Fibroblast of skin of scalp (primary cell): ENCODE measurements at places on chromosomes 2 and 18.

DNA sequence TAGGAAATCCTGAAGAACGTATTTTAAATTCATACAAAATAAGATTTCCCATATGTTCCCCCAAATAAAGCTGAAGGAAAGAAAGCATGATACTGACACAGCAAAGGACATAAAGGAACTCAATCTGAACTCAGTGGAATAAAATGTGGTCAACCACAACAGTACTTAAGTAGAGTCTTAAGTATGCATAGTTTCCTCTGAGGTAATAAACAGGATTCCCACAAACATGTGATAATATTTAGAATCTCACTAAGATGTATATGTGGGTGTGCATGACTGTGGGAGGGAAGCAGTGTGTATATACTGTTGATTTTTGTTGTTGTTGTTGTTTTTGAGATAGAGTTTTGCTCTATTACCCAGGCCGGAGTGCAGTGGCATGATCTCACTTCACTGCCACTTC, 69.3 kb downstream of the NOL10 start:
- DNase-seq, result peak; percentile 75

DNA sequence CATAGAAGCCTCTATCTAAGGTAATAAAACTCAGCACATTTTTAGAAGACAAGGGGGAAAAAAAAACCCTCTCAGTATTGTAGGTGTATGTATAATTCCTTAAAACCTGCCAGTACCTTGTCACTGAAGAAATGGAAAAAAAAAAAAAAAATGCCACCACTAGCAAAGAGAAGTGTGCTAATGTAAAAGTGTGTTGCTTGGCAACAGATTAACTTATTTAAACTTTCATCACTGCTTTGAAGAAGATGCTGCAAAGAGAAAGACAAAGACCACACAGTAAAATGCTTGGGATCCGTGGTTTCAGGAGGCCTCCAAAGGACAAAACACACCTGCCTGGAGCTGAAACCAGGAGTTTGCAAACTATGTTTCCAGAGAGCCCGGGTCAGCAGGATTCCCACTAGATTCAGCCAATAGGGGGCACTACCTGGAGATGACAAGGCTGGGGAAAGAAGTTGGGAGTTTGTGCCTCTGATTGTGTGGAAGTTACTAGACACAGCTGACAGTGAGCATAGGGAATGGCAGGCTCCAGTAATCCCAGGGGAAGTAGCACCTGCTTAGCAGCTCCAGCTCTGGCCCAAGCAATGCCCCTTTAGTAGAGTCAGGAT, 169.1 kb upstream of the TRIB2 start:
- no peak for DNase-seq

GRCh38 chr2:240162939-240163714, 22.7 kb upstream of the OTOS start:
- no peak for DNase-seq

GRCh38 chr2:84958135-84959059, 12.6 kb upstream of the KCMF1 start:
- peak; percentile 95 for DNase-seq

DNA sequence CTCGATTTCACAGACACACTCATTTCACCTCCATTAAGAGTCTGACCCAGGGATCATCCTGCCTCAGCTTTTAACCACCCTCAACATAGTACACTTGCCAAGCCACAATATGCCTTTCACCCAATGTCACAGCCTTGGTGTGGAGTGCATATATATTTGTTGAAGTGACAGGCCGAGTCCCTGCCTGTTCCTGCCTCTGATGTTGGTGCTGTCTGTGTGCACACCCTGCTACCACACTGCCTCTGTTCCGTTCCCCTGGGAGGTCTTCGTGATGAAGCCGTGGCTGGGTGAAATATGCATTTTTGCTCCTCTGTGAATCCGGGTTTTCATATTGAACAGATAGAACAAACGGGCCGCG, 90.3 kb downstream of the RNF144A start:
- DNase-seq, result no peak

DNA sequence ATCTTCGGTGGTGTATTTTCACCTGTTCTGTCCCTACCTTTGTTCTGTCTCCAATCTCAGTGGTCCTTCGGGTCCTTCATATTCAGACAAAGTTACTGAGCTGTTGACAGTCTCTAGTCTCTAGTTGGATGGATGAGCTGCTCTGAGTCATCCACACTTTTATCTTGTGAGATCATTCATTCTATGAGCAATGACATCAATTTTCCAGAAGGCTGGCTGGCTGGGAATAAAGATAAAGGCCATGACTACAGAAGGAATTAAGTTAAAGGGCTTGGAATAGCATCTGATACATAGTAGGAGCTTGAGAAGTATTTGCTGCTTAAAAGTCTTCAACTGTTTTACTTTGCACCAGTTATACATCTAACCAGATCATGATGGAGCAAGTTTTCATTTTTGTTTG, 43.1 kb upstream of the SLC39A10 start:
- DNase-seq, result peak; percentile 92

DNA sequence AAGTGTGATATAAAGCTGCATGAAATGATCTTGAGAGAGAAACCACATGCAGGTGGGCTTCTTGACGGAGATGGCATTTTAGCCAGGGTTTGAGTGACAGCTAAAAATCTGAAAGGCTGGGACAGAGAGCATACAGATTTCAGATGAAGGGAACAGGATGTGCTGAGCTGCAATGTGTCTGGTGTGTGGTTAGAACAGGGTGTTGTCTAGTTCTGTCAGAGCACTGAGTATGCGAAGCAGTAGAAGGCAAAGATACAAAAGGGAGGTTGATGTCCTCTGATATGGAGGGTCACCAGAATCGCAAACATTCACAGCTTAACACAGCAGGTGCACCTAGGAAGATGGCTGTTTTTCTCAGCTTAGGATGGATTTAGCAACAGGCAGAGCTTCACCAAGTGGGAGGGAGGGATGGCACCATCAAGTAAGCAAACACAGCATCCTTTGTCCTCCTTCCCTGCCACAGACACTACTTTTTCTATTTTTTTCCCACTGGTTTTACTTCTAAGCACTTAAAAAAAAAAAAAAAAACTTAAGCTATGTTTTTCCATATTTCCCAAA, 182.5 kb downstream of the TMX3 start:
- DNase-seq, result no peak

DNA sequence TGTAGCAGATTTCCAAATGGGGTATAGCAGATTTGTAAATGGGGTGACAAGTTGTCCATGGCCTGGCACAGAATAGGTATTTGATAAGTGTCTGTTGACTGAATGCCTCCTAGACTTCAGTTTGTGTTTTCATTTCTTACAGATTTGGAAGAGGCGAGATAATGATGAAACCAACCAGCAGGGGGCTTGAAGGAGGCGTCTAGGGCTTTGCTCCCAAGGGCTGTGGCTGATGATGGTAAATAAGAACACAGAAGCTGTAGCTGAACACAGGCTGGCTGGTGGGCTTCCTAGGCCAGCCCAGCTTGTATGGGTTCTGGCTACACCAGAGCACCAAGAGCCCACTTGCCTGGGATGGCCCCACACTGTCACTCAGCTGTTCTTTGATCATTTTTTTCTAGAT, 19.4 kb downstream of the SFTPB start:
- peak; percentile 69 for DNase-seq

- no peak for DNase-seq
Observed at GRCh38 chr2:18441583-18441982, 118.9 kb downstream of the RDH14 start.

DNA sequence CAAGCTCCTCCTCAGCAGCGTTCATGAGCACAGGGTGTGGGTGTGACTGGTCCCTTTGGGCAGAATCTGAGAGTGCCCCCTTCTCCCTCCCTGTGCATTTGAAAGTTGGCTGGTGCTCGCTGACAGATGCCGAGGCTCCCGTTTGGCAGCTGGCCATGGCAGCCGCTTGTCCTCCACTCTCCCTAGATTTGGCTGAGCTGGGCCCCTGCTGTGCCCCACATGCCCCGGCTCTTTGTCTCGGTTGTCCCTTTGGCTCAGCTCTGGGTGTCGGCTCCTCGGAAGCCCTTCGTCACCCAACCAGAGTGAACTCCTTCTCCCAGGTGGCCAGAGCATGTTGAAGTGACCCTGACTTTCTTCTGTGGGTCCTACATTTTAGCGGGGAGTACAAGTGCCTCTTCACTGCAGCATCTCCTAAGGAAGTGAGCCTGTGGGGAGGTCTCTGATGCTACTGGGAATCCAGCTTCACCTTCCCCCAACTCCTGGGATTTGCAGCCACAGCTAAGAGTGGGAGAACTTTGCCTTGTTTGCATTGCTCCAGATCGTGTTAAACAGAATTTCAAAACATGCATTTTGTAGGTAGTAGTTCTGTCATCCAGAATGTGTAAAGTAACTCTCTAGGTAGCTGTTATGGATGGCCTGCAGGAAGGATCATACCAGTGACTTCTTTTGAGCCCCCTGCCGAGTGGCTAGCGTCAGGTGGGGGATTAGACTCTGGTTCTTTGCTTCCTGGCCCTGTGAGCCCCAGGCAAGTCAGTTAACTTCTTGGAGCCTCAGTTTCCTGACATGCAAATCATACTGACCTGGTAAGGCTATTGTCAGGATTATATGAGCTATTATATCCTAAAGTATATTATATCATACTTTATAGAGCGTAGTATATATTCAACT, 24.2 kb downstream of the HPCAL1 start:
- DNase-seq, result peak; percentile 16

GRCh38 chr2:193693758-193694157, 1499.0 kb upstream of the TMEFF2 start:
- DNase-seq, result no peak

DNA sequence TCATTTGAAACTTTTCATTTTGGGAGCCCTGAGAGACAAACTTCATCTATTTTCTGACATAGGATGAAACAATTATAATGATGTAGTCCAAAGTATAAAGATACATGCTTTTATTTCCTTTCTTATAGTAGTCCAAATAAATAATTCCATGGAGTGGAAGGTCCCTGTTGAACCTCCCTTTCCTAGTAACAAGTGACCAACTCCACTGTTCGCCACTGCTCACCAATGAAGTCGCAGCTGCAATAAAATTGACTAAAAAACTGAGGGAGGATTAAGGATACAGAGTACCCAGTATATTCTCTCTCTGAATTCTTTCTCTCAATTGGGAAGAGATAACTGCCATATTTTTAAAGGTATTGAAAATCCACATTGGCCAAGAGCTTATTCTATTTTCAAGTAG, 14.1 kb downstream of the SERPINB7 start:
- no peak for DNase-seq

- no peak for DNase-seq
Observed at GRCh38 chr2:106976548-106976947, 90.6 kb upstream of the ST6GAL2 start.

GRCh38 chr2:55252832-55253231, 16.2 kb downstream of the MTIF2 start:
- no peak for DNase-seq
